ENCODE measurements at places on chromosomes 4 and X. TPM values are rescaled to one million over a fixed set of nuclear protein-coding genes. Genes with fewer than 3 reads are reported as not detected.

MEPE gene
- total RNA-seq: not detected

ARL13A gene
- total RNA-seq: not detected

UGT2B15 gene
- total RNA-seq: not detected

CT83 gene
- not detected for total RNA-seq

SYN1 gene
- 0.61 TPM for total RNA-seq

GABRG1 gene
- not detected for total RNA-seq

ADH6 gene
- total RNA-seq: not detected

GLOD5 gene
- not detected for total RNA-seq

FBXW7 gene
- total RNA-seq: 45.2 TPM

SLC49A3 gene
- not detected for total RNA-seq

PITX2 gene
- not detected for total RNA-seq

TRAPPC11 gene
- total RNA-seq: 50.2 TPM

MUC7 gene
- total RNA-seq: not detected

GRCh38 chrX:44228621-44229020, 114.9 kb downstream of the EFHC2 start:
- DNase-seq: no peak

DNA sequence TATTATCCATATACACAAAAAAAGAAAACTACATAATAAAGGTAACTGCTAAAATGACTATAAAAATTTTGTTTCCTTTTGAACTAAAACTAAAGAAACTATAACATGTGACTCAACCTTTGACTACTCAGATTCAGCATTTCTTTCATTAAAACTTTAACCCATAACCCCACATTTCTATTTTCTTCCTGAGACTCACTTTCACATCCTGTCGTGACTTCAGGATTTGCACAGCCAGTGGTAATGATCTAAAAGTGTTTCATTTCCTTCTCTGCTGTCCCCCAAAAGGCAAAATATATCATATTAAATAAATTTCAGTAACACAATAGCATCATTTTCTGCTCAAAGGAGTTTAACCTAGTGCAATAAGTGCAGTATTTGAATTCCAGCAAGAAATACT, 1022.4 kb upstream of the DIAPH2 start:
- DNase-seq: no peak

GRCh38 chr4:163523791-163524365, 29.4 kb downstream of the TMA16 start:
- no peak for DNase-seq

DNA sequence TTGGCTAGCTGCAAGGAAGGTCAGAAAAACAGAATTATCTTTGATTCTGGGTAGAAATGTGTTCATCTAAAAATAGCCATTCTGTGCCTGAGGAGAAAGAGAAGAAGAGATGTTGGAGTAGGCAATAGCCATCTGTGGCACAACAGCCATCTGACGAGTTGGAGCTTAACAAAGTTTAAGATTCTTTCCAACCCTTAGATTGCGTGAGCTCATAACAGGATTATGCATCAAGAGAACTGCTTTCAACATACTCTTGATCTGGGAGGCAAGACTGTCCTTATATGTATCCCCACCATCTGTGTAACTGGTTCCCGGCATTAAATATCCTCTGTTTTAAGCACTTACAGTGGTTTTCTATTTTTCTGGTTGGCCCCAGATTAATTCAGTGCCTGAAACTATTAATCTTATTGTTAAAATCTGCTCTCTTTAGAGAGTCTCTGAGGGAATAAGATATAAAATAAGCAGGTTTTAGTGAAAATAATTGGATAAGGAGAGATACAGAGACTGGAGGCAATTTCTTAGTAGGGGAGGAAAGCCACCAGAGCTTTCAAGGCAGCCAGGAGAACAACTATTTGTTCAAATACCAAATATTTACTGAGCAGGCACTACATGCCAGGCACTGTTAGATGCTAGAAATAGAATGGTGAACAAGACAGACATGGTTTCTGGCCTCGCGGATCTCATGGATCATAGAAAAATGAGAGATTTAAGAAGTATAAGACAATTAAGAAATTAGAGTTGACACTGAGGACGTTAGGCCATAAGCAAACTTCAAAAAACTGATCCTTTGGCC, 398.0 kb downstream of the SMARCA1 start:
- no peak for DNase-seq

DNA sequence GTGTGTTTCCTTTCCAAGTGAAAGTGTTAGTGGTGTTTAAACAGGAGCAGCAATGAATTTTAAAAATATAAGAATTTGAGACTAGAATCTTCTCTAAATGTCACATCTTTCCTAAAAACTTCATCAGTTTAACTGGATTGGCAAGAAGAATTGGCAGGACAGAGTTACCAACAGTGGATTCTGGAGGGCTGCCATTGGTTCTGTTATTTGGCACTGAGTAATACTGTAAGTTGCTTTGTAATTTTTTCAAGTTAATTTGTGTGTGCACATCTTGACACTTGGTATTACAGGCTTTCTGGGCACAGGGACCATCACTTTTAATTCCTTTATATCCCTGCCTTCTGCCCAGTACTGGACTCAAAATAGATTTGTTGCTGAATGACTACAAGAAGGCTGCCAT, 4.5 kb upstream of the GPRIN3 start:
- peak; percentile 14 for DNase-seq

DNA sequence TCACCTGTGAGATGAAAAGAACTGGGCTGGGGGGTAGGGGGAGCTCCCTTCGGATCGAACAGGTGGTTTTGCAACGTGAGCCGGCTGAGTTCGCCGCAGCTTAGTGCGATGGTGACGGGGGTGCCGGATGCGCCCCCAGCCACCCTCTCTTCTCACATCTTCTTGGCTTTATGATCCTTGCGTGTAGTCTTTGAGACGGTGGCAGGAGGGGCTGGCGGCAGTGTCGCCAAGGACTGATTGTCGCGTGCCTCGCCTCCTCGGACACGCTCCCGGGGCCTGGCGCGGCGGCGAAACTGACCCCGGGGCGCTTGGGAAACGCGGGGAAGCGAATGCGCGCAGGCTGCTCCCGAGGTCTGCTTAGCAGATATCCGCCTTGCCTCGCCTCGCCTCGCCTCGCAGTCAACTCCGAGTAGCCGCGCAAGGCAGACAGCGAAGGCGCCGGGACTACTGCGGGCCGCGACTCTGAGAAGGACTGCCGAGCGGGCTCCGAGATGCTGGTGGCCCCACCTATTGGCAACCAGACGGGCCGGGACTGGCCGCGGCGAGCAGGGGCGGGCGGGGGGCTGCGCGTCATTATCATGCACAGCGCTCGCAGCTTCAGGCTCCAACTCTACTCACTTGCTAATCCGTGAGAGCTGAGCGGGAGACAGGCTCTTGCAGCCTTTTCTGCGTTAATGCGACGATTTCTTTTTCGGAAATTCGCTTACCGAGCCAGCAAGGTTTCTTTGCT, 1.5 kb downstream of the GRID2 start:
- DNase-seq: peak; percentile 93

DNA sequence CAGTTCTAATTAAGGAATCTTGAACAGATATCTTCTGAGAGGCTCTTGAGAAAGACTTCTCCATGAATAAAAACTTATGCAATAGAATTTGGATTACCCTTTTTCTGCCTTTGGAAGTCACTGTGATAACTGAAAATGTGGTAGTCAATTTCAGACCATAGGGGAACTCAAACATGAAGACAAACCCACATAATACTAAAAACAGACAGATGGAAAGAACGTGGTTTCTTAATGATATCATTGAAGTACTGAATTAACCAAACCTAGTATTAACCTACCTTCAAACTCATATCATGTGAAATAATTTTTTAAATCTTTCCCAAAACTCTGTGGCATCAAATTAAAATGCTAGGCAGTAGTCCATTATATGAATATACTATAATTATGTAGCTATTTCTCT, 153.5 kb downstream of the CAMK2D start:
- DNase-seq: no peak

DNA sequence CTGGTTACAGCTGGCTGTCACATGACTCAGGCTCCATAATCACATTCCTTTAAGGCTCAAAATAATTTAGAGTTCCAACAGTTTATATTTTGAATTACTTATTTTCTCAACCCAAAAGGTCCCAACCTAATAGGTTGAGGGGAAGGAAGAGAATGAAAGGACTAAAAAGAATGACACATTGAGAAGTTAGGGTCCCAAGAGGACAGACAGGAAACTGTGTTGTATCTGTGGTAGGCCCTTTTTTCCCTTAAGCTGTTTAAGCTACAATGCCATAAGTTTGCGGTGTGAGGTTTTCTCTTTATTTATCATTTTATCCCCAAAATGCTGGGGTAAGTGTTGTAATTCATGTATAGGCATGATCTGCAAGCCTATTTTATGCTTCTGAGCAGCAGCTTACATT, 290.2 kb downstream of the ZNF674 start:
- DNase-seq: no peak

- DNase-seq: no peak
Observed at GRCh38 chr4:73998040-73999011, at the start of gene CXCL5. Gene CXCL5, minus strand, starts transcription at chr4:73998677. Its CDS starts 96 bp downstream, at chr4:73998581.

GRCh38 chrX:34300871-34301270, 168.8 kb upstream of the FAM47A start:
- peak; percentile 8 for DNase-seq

DNA sequence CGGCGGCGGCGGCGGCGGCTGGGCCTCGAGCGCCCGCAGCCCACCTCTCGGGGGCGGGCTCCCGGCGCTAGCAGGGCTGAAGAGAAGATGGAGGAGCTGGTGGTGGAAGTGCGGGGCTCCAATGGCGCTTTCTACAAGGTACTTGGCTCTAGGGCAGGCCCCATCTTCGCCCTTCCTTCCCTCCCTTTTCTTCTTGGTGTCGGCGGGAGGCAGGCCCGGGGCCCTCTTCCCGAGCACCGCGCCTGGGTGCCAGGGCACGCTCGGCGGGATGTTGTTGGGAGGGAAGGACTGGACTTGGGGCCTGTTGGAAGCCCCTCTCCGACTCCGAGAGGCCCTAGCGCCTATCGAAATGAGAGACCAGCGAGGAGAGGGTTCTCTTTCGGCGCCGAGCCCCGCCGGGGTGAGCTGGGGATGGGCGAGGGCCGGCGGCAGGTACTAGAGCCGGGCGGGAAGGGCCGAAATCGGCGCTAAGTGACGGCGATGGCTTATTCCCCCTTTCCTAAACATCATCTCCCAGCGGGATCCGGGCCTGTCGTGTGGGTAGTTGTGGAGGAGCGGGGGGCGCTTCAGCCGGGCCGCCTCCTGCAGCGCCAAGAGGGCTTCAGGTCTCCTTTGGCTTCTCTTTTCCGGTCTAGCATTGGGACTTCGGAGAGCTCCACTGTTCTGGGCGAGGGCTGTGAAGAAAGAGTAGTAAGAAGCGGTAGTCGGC, 528 bp downstream of the FMR1 start:
- peak; percentile 33 for DNase-seq

GRCh38 chrX:13254076-13254785, 65.6 kb downstream of the ATXN3L start:
- no peak for DNase-seq

- DNase-seq: no peak
Observed at GRCh38 chr4:71752383-71753042, 31.4 kb downstream of the GC start.

DNA sequence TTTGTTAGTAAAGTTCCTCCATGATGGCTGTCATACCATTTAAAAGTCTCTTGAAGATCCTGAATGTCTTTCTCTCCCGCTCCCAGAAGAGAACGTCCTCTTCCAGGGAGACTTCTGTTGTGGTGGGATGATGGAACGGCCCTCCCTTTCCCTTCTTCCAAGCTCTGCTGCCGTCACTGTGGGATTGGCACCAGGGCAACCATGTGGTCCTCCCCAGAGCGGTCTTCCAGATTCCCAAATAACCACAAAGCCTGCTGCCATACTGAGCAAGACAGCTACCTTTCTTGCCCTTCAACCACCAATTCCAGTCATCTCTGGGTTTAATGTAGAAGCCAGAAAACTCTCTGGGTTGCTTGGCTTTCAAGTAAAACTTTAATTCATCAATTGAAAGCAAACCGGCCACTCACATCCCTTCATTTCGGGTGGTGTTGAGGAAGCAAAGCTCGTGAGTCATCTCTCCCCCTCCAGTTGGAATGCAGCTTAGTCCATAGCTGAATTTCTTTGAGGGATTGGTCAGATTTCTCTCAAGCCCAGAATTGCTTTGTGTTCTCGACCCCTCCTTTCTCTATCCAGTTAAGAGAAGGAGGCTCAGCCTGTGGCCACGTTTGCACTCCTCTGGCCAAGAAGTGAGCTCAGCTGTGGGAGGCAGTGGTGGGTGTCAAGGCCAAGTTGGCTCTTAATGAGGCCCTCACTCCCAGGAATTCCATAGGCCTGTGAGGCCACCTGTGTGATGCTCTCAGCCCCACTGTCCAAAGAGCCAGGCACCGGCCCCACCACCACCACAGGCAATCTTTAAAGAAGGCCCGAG, 36.9 kb downstream of the FHDC1 start:
- DNase-seq: no peak

GRCh38 chr4:126071346-126072333, 756.9 kb downstream of the FAT4 start:
- DNase-seq: peak; percentile 3

- DNase-seq: no peak
Observed at GRCh38 chr4:141534985-141535384, 101.4 kb upstream of the IL15 start.

DNA sequence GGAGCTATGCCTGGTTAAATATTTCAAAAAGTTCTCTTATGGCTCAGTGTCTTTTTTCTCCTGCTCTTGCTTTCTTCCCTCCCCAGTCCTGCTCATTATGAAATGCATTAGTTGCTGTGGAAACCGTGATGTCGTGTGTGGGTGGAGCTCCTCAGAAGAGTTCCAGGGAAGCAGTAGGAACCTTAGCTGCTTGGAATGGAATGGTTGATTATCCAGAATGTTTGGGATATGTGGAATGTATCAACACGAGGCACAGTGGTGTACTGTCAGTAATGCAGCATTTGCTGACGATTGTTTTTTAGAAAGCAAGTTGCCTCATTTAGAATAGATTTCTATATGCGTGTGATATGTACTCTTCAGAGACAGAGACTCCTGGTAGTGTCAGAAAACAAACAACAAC, 333.2 kb downstream of the ARHGAP10 start:
- no peak for DNase-seq

- no peak for DNase-seq
Observed at GRCh38 chrX:11426712-11427452, 133.7 kb downstream of the AMELX start.

DNA sequence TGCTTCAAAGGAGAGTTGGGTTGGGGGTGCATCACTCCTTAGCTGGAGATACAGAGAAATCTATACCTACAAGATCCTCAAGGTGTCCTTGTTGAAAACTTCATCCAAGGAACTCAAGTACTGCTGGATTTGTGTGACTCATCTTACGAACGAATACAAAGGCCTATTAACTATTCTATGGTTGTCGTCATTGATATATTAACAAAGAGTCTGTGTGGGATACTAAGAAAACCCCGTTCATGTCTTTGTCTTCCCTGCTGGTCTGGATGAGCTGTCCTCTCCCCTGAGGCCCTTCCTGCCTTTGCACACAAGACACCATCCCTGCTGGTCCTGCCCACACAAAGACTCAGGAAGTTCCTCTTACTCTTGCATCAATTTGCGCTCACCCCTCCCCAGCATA, 54.9 kb upstream of the IRF2 start:
- DNase-seq: no peak

DNA sequence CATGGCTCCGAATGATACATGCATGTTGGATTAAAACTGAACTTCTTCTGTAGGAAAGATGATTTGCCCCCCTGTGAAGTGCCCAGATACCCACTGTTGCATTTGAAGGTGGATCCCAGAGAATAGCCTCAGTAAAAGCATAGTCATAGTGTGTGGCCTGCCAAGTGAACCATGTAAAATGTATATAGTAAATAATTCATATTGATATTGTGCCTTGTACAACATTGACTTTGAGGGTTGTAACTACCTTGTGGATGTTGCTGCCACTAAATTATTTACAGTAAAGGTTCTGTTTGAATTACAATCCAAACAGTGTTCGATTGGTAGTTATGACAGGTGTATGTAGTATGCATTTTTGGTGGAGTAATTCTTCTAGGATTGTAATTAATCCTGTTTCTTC, 19.2 kb downstream of the TMEM131L start:
- DNase-seq: no peak

- no peak for DNase-seq
Observed at GRCh38 chr4:22063613-22064012, 115.0 kb upstream of the KCNIP4 start.
